Ascending aorta (tissue), 2 donors: ENCODE measurements at places on chromosomes 16 and 17.

GRCh38 chr17:67452681-67453554 is 75.8 kb downstream of the PITPNC1 start:
- no peak for DNase-seq
- H3K27ac ChIP-seq = no peak overlapping the region
- H3K4me1 ChIP-seq = no peaks in the 10 kb centered on the region
- no peaks in the 10 kb centered on the region for H3K36me3 ChIP-seq
- no peak overlapping the region for H3K4me3 ChIP-seq
- H3K27me3 ChIP-seq = no peaks in the 10 kb centered on the region

DNA sequence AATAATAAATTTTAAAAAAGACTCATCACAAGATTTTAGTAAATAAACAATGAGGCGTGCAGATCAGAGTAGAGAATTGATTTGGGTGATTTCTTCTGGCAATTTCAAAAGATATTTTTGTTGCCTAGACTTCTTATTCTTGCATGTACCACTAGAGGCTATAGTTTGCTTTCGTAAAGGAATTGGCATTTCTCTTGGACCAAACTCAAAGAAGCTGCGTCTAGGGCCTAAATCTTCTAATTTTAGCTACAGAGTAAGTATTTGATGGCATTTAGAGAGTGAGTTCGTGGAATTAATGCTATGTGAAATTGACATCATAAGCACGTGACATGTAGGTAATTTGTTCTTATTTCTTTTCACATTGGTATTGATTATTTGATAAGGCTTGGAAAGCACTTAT is 24.4 kb upstream of the ABCC11 start:
- no peaks in the 10 kb centered on the region for H3K27me3 ChIP-seq
- peak overlapping the region; percentile 12 for H3K27ac ChIP-seq
- DNase-seq = no peak
- no peak overlapping the region for H3K4me3 ChIP-seq
- H3K4me1 ChIP-seq = peaks cover 11% of the 10 kb centered on the region
- peaks cover 9% of the 10 kb centered on the region for H3K36me3 ChIP-seq

GRCh38 chr17:36590082-36590481 is 1.6 kb upstream of the DHRS11 start:
- H3K4me1 ChIP-seq = no peaks in the 10 kb centered on the region
- H3K4me3 ChIP-seq = no peak overlapping the region
- peaks cover 46% of the 10 kb centered on the region for H3K36me3 ChIP-seq

DNA sequence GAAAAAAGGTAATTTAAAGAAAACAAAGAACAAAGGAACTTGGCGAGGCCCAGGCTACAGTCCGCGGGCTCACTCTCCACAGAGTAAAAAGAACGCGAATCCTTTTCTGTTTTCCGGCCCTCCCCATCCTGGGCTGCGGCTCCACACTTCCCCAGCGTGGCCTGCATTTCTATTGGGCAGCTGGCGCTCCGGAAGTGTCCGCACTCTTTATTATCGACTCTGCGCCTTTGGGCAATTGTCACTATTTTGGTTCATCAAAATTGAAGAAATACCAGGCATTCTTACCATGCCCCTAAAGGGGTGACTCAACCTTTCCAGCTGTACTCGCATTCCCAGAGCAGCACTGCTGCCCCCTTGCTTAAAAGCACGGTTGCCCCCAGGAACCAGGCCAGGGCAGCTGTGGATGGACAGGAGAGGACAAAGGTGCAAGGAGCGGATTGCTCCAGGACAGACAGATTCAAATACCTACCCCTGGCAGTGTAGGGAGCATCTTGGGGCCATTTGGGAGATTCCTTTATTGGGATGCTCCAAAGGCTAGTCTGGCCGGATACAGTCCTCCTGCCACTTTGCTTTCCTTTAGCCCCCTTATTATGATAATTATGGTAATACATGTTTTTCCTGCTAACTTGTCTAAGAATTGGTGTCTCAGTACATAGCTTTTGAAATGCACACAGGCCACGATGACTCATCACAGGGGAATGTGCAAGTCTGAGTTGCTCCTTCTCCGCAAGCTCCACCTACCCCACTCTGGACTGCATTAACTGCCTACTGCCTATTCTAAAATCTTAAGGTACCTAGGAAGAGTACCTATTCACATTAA is 985 bp upstream of the SLFN12 start:
- peak overlapping the region; percentile 91 for H3K27ac ChIP-seq
- peak overlapping the region; percentile 68 for H3K4me3 ChIP-seq
- no peaks in the 10 kb centered on the region for H3K36me3 ChIP-seq

DNA sequence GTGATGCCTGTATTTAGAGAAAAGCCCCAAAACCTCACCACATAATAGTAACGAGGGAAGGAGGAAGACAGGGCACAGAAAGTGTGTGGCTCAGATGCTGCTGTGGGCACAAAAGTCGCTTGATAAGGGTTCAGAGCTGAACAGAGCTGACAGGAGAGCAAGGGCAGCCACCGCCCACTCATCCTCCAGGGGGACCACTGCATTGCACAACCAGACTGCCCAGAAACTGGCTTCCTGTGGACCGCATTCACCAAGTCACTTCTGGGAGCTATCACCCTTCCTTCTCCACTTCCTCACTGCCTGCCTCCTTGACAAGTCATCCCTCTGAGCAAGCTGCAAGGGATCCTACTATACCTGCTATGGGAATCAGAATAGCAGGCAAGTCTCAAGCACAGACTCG is 512.4 kb upstream of the CDH11 start:
- DNase-seq = no peak
- H3K27ac ChIP-seq = no peak overlapping the region
- H3K4me1 ChIP-seq = no peaks in the 10 kb centered on the region
- H3K27me3 ChIP-seq = no peaks in the 10 kb centered on the region
- no peak overlapping the region for H3K4me3 ChIP-seq

GRCh38 chr17:61614219-61614618 is 23.2 kb upstream of the NACA2 start:
- H3K27me3 ChIP-seq = no peaks in the 10 kb centered on the region
- no peak overlapping the region for H3K27ac ChIP-seq
- DNase-seq = no peak
- no peaks in the 10 kb centered on the region for H3K36me3 ChIP-seq
- H3K4me3 ChIP-seq = no peak overlapping the region
- no peaks in the 10 kb centered on the region for H3K4me1 ChIP-seq

GRCh38 chr17:58383892-58384462 is 32.0 kb upstream of the SUPT4H1 start:
- H3K4me3 ChIP-seq = no peak overlapping the region
- H3K27me3 ChIP-seq = no peaks in the 10 kb centered on the region
- no peaks in the 10 kb centered on the region for H3K4me1 ChIP-seq
- H3K36me3 ChIP-seq = no peaks in the 10 kb centered on the region

DNA sequence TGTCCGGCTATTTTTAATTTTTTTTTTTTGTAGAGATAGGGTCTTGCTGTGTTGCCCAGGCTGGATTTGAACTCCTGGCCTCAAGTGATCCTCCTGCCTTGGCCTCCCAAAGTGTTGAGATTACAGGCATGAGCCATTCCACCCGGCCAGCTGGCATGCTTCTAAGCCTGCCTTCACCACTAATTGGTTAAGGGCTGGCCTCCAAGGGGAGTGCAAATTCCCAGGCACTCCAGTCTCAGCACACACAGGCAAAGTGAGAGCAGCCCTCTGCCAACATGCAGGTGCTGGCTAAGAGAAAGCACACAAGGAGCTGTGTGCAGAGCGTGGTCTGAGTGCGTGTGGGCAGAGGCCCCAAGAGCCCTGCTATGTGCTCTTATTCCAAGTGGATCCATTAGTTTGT is 149.8 kb upstream of the HS3ST2 start:
- no peak overlapping the region for H3K4me3 ChIP-seq
- no peaks in the 10 kb centered on the region for H3K4me1 ChIP-seq
- no peaks in the 10 kb centered on the region for H3K27me3 ChIP-seq
- DNase-seq = no peak

GRCh38 chr17:48753794-48754499 is 25.4 kb upstream of the HOXB13 start:
- no peak overlapping the region for H3K4me3 ChIP-seq
- no peak for DNase-seq
- peaks cover 55% of the 10 kb centered on the region for H3K27me3 ChIP-seq
- H3K27ac ChIP-seq = no peak overlapping the region

- H3K27ac ChIP-seq = no peak overlapping the region
- no peak for DNase-seq
- H3K36me3 ChIP-seq = no peaks in the 10 kb centered on the region
- H3K27me3 ChIP-seq = no peaks in the 10 kb centered on the region
Observed at GRCh38 chr16:77775911-77776909, 12.2 kb upstream of the VAT1L start.

DNA sequence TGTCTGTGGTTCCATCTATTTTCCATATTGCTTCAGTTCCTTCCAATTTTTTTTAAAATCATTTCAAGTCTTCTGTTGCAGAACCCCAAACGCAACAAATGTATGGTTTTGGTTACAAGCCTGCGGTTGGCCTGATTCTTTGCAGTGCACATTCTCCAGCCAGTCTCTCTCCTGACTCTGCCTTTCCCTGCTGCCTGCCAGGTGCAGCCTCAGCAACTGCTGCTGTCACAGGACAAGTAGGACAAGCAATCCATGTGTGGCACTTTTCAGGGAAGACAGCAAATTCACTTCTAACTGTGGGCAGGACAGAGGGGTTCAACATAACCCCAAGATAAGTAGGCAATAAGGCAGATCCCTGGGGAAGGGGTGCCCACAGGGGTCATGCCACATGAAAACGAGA is 24.2 kb downstream of the EMP2 start:
- H3K36me3 ChIP-seq = no peaks in the 10 kb centered on the region
- H3K27ac ChIP-seq = peak overlapping the region; percentile 93
- H3K4me3 ChIP-seq = no peak overlapping the region
- H3K27me3 ChIP-seq = no peaks in the 10 kb centered on the region

DNA sequence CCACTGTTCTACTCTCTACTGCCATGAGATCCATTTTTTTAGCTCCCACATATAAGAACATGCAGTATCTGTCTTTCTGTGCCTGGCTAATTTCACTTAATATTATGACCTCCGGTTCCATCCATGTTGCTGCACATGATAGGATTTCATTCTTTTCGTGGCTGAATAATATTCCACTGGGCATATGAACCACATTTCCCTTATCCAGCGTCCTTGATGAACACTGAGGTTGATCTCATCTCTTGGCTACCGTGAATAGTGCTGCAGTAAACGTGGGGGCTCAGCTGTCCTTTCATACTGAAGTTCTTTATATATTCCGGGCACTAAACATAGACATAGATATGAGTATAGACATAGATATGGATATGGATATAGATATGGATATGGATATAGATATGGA is 109.3 kb upstream of the TNRC6C start:
- H3K36me3 ChIP-seq = no peaks in the 10 kb centered on the region
- no peak overlapping the region for H3K4me3 ChIP-seq
- DNase-seq = no peak
- H3K27me3 ChIP-seq = no peaks in the 10 kb centered on the region
- H3K27ac ChIP-seq = no peak overlapping the region

DNA sequence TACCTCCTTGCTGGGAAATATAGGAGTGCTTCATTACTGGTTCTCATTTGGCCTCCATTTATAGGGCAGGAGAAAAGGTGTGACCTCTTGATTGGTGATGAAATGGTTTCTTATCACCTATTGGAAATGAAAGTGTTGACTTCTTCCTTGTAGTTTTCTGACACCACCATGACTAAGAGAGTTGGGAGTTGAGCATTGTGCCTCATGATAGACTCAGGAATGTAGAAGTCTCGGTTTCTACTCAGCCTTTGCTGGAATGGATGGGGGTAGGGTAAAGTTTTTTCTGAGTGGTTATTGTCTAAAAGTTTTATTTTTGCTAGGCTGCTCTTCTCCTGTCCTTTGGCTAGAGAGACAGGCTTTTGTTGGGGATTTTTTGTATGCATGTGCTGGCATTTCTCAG is 117.4 kb downstream of the PHKB start:
- no peak overlapping the region for H3K27ac ChIP-seq
- H3K36me3 ChIP-seq = peaks cover 4% of the 10 kb centered on the region
- H3K4me1 ChIP-seq = no peaks in the 10 kb centered on the region

GRCh38 chr17:29569245-29569950 is 897 bp downstream of the TP53I13 start:
- peaks cover 27% of the 10 kb centered on the region for H3K4me1 ChIP-seq
- H3K36me3 ChIP-seq = peaks cover 6% of the 10 kb centered on the region
- no peak for DNase-seq
- peak overlapping the region; percentile 86 for H3K27ac ChIP-seq
- H3K27me3 ChIP-seq = no peaks in the 10 kb centered on the region

DNA sequence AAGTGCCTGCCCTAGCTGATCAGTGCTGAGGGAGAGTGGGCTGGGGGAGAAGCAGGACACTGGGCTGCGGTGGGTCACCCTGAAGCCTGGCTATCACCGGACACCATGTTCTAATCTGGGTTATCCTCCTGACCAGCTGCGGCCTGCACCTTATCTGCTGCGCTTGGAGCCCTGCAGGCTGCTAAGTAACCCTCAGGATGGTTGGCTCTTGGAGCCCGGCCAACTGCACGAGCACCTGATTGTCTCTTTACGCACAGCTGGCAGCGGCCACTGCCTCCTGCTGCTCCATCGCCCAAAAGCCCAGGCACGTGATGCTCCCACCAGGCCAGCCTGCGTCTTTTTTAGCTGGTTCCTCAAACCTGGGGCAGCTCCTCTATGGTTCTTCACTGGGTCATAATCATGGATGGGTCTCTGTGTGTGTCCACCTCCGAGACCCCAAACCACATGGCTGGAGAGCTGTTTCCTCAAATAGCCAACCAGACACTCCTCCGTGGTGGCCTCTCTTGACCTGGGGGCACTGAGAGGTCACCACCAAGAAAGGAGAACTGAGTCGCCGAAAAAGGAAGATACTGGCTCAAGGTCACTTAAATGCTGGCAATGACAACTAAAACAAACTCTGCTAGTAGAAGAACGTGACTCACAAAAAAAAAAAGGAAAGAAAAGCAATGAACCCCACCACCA is 21.7 kb downstream of the SPHK1 start:
- H3K4me1 ChIP-seq = no peaks in the 10 kb centered on the region
- no peak overlapping the region for H3K27ac ChIP-seq
- no peak for DNase-seq
- no peak overlapping the region for H3K4me3 ChIP-seq
- no peaks in the 10 kb centered on the region for H3K27me3 ChIP-seq

- H3K27me3 ChIP-seq = no peaks in the 10 kb centered on the region
- peak; percentile 96 for DNase-seq
- peak within 1 kb of the TSS; percentile 88 for H3K27ac ChIP-seq
- H3K36me3 ChIP-seq = no peaks in the 10 kb centered on the region
- no peaks in the 10 kb centered on the region for H3K4me1 ChIP-seq
Observed at GRCh38 chr17:27892866-27893769, at the start of gene LYRM9. LYRM9 (minus strand) TSS chr17:27893365; CDS start chr17:27882694, 10,671 bp downstream.

DNA sequence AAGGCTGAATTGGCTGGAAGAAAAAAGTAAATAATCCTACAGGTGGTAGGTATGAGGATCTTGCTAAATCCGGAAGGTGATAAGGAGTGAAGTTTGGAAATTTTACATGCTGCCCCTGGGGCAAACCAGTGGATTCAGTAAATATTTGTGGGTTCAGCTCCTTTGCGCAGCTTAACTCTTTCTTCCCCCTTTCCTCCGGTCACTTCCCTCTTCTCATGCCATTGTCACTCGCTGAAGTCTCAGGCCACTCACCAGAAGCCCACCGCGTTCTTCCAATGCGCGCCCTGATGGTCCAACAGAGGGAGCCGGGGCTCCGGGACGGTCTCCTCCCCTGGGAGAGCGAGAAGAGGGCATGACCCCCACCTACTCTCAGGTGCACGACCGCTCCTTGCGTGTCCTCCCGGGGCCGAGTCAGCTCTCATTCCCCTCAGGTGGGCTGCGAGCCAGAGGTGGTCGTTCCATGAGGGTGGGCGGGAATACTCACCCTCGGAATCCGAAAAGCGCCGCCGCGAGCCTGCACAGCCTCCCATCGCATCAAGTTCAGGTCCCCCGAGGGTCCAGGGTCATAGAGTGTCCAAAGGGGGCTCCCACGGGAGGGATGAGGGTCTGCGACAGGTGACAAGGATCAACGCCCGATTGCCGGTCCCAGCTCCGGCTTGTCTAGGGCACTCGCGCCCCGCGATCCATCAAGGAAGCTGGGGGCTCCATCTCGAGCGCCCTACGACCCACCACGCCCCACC is 474 bp downstream of the CLN3 start:
- H3K27ac ChIP-seq = peak overlapping the region; percentile 93
- H3K4me1 ChIP-seq = peaks cover 2% of the 10 kb centered on the region
- H3K27me3 ChIP-seq = no peaks in the 10 kb centered on the region
- H3K36me3 ChIP-seq = peaks cover 12% of the 10 kb centered on the region
- peak; percentile 72 for DNase-seq
